ENCODE measurements at places on chromosomes 3 and 15. TPM values are rescaled to one million over a fixed set of nuclear protein-coding genes. Genes with fewer than 3 reads are reported as not detected.

Gene B4GALT4
- 45.8 TPM for total RNA-seq

Gene HDC
- total RNA-seq = not detected

Gene CEMIP
- total RNA-seq = not detected

Gene CPLX3
- not detected for total RNA-seq

Gene PDCD10
- total RNA-seq = 86.4 TPM

Gene TXNRD3
- total RNA-seq = 12.3 TPM

Gene ACKR4
- not detected for total RNA-seq

Gene GOLGA8G
- total RNA-seq = not detected

Gene VWA5B2
- 5.7 TPM for total RNA-seq

- DNase-seq = no peak
Observed at GRCh38 chr3:168616915-168617314, 521.2 kb upstream of the GOLIM4 start.

DNA sequence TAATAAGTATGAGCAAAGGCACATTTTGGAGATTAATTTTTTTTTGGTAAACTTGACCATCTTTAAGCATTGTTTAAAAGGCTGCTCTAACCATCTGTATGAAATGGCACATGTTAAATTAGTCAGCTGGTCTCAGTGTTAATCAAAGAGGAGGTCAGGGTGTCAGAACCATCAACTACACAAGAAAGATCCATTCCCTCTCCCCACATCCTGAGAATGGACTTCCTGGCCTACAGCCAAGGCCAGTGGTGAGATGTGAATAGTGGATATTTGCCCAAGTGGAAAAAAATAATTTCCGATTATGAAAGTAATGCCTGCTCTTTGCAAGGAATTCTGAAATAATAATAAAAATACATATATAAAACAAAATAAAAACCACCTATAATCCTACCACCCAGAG is 641.7 kb downstream of the NR2F2 start:
- DNase-seq = no peak

- peak; percentile 31 for DNase-seq
Observed at GRCh38 chr15:89119489-89120478, 31.5 kb downstream of the ABHD2 start.

DNA sequence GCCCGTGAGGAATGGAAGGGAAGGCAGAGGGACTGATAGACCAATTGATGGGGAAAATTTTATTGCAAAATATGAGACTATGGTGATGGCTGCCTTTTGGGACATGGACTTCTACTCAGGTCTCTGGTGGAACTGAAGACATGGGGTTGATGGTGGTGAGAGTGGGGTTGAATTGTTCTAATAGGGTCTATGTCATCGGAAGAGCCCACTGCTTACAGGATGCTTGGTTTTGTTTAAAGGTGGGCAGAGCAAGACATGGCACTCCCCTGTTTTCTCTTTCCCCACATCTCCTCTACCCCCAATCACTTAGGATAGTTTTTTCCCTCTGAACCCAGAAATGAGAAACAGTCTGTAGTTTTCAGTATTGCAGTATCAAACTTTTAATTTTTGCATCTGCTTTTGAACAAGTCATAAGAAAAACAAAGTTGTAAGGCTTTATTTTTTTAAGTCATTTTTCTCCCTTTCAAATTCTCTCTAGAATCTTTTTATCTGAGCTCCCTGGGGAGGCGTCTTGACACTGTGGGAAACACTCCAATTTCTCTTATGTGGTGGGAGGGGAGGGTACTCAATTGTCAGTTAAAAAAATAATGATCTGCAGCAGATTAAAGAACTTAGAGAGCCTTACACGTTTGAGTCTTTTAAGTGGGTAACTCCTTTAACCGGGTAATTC is 276.2 kb upstream of the TBC1D5 start:
- DNase-seq = no peak

DNA sequence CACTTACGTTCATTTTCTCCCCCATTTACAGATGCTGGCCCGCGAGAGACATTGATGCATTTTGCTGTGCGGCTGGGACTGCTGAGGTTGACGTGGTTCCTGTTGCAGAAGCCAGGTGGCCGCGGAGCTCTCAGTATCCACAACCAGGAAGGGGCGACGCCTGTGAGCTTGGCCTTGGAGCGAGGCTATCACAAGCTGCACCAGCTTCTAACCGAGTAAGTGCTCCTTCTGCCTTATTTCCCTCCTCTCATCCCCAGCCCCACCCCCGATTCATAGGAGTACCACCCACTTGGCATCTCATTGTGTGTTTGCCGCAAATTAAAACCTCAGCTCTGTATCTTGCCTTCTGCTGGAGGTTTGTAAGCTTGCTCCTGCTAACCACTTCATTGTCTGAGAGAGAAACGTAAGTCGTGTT is 163.3 kb downstream of the AKAP13 start:
- DNase-seq = no peak

DNA sequence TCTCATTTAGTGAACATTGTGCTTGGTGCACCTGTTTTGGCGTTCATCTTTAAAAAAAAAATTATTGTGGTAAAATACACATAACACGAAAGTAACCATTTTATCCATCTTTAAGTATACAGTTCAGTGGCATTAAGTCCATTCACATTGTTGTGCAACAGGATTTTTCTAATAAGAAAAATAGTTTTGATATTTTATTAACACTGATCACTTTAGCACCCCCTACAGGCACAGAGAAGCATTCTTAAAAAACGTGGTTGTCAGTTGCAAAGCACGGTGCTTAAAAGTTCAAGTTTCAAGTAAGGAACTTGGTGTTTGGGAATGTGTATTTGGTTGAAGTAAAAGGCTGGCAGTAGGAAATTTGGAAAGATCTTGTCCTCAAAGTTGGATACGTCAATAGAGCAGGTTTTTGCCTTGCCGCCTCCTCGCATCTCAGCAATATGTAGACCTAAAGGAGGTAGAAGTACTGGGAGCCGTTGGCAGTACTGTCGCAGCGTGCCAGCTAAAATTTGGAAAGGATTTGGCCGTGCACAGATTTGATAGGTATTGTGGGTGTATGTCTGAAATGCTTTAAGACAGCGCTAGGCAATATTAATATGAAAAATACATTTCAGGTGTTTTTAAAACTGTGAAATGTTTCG is 110.4 kb downstream of the LRRC28 start:
- DNase-seq = no peak

- no peak for DNase-seq
Observed at GRCh38 chr15:69626095-69627066, 173.8 kb downstream of the RPLP1 start.

DNA sequence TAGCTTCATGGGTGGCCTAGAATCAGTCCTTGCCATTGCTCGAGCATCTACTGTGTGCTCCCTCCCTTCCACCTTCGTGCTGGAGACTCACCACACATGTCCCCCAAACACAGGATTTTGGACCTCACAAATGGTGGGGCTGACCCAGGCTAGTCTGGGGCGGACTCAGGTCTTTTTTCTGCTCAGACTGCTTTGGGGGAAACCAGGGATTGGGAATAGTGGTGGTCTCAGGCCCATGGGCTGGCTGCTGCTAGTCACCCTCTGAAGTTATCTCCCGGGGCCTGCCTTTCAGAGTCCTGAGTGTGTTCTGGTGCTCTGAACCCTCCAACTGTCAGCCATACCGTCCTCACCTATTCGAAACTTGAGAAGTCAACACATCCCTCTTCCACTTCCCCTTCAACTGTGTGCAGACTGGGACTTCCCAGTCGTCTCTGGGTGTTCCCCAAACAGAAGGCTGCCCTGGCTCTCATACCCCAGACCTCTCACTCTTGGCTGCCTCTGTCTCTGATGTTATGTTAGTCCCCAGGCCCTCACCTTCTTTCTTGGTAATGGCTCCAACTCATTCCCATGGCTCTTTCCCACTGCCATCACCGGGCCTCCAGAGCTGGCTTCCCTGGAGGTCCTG is 46.0 kb downstream of the PPCDC start:
- no peak for DNase-seq

- no peak for DNase-seq
Observed at GRCh38 chr15:57994221-57995049, 71.1 kb downstream of the ALDH1A2 start.

GRCh38 chr3:22392859-22393258 is 641.8 kb upstream of the ZNF385D start:
- DNase-seq = no peak

DNA sequence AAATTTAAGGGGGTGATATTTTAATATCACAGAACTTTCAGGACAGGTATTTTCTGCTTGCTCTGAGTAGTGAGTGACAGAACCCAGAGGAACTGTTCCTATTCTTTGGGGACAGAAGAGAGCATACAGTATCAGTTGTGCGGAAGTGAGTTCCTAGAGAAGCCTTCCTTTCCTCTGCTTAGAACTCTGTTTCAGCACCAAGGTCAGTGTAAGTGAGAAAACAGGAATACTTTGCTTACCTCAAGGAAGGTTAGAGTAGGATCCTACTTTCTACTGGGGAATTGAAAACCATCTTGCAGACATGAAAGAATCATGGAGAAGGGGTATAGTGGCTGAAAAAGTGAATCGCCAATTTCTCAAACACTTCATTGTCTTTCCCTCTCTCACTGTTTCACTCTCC is 542.4 kb downstream of the SQOR start:
- DNase-seq = no peak

- no peak for DNase-seq
Observed at GRCh38 chr3:1700650-1701049, 398.0 kb upstream of the CNTN4 start.

- no peak for DNase-seq
Observed at GRCh38 chr15:60571008-60571420, 92.1 kb upstream of the ICE2 start.

- DNase-seq = no peak
Observed at GRCh38 chr3:188607805-188608315, 453.9 kb downstream of the LPP start.

- peak; percentile 86 for DNase-seq
Observed at GRCh38 chr3:170331143-170331542, 26.4 kb upstream of the SKIL start.

- DNase-seq = no peak
Observed at GRCh38 chr3:5425371-5425770, 237.9 kb downstream of the EDEM1 start.

GRCh38 chr15:65937476-65937875 is 68.2 kb downstream of the RAB11A start:
- DNase-seq = peak; percentile 13

All from Caki2 (cell line).